ENCODE measurements at places on chromosomes 6 and 20. TPM values are rescaled to one million over a fixed set of nuclear protein-coding genes. Genes with fewer than 3 reads are reported as not detected.

FAM217A gene
- not detected for total RNA-seq

ALDH5A1 gene
- 7.4 TPM for total RNA-seq

SLC17A1 gene
- 0.14 TPM for total RNA-seq

CPNE1 gene
- 230 TPM for total RNA-seq

ANGPT4 gene
- not detected for total RNA-seq

LGSN gene
- 2.3 TPM for total RNA-seq

KIFC1 gene
- total RNA-seq = 49.0 TPM

MARCKS gene
- 12.8 TPM for total RNA-seq

SMPDL3A gene
- total RNA-seq = 2.1 TPM

SNAP91 gene
- 0.14 TPM for total RNA-seq

TM9SF4 gene
- total RNA-seq = 36.2 TPM

PRELID3B gene
- total RNA-seq = 63.0 TPM

LY6G5C gene
- 1.4 TPM for total RNA-seq

TRIM15 gene
- not detected for total RNA-seq

CLVS2 gene
- 0.08 TPM for total RNA-seq

GSTA3 gene
- total RNA-seq = not detected

ANKEF1 gene
- 6.8 TPM for total RNA-seq

TSPO2 gene
- not detected for total RNA-seq

All from A549 treated with ZK216348 at 1 μM for 4 hours (cell line).